Stimulated activated CD4-positive, alpha-beta T cell treated with anti-CD3 and anti-CD28 coated beads, Interleukin-1b, Interleukin-23, amount 100 ng/mL, for 1 hour (primary cell): ENCODE measurements at places on chromosomes 7 and 10.

DNA sequence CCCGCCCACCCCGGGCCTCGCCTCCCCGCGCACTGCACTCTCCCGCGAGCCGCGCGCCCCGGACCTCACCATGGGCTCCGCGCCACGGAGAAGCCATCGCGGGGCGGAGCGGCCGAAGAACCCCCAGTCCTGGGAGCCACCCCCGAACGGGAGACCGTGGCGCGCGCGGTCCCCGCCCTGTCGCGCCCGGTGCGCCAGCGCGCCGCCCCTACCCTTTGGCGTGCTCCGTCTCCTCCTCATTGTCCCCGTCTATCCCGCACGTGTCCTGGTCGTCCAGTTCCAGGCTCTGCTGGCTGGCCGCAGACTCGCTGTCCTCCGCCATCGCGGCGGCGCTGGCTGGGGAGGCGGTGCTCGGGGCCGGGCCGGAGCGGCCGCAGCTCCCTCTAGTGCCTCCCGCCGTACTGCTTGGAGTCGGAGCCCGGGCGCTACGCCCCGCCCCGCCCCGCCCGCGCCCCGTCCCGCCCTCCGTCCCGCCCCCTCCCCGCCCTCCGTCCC is at the start of gene NMT2:
TSS of gene NMT2 (minus strand) at position 403 of the 495 bp plus-strand sequence. CDS start at position 322, 81 bp downstream.
- no peak for DNase-seq

DNA sequence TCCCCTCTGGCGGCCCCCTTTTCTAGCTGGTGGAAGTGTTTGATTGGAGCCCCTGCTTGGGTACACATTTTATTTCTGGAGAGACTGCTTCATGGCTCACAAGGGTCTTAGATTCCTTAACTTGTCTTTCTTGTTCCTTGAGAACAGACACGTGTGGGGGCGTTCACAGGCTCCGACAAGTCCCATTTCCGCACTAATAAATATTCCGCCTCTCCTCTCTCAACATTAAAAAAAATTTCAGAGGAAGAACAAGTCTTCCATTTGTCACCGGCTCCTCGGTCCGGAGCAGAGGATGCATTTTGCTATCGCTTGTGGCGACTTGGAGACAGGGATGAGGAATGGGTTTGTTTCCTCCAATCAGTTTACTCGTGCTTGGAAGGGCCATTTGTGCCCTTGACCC is 134.0 kb upstream of the PODXL start:
- no peak for DNase-seq

GRCh38 chr7:129719980-129720732 is 108.6 kb downstream of the NRF1 start:
- DNase-seq, result no peak

DNA sequence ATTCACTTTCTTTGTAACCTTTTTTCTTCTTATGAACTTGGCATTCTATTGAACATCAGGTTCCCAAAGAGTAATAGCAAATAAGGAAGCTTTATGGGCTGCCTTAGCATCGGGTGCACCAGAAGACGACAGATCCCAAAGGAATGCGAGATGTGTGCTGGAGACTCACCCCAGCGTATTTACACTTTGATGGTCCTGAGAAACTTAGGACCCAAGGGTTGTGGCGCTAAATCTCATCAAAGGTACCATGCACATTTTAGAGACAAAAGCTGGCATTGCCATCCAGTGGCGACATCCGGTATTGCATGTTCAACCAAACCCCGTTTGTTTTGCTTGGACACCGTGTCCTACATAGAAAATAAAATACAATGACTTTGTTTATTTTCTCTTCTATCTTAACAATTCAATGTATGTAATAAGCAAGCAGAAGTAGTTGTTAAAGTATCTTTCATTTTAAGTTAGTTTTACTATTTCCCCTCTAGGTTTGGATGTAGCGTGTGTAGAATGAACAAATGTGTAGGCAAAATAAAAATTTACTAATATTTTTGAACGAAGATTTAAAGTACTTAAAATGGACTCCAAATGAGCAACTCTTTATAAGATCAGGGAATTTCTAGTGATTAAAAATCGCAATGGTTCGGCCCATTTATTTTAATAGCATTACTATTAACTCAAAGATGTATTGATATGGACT is 1154.8 kb downstream of the GATA3 start:
- DNase-seq, result peak; percentile 34

DNA sequence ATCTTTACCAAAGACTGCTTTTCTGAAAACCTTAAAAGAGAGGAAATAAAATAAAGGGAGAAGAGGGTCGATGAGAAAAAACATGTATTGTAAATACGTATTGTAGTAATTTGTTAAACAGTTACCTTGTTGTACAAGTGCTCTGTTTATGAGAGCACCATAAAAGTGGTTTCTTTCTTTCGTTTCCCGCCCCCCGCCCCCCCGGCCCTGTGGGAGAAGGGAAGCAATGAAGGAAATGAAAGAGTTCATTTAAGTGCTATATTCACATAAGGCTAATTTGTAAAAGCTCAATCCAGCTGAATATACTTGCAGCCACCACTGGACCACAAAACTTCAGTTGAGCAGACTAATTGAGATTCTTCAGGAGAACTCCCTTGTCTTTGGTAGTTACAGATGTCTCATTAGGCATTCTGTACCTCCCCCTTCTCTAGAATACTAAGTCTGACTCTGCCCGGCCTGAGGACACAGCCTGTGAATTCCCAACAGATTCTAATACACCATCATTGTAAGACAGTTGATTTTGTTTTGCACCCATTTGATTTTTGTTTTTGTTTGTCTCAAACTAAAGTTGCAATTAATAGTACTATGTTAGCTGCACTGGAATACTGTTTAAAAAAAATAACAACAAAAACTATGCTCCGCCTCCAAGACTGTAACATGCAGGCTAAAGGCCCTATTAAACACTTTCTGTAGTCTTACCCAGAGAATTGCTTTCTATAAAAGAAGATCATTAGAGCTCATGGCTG is 124.9 kb downstream of the ARHGAP12 start:
- no peak for DNase-seq

GRCh38 chr7:7331523-7331922 is 149.2 kb downstream of the C1GALT1 start:
- DNase-seq, result no peak

- DNase-seq, result no peak
Observed at GRCh38 chr10:31939797-31940708, 11.4 kb upstream of the ARHGAP12 start.

DNA sequence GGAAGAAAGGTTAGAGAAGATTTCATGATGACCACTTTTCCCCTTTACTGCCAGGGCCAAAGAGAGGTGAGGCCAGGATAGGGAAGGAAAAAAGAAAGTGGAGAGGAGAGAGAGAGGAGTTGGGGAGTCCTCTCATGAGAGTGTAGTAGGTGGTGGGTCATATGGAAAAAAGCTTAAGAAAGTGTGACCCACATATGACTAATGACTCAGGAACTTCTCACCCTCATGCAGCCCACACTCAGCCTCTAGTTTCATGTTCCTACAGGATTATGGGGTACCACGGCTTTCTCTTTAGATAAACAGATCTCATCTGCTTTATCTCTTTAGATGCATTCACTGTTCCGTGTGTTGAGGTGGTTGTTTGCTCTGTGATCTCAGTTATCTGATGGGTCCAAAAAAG is 462.5 kb upstream of the IGFBP3 start:
- DNase-seq, result no peak

DNA sequence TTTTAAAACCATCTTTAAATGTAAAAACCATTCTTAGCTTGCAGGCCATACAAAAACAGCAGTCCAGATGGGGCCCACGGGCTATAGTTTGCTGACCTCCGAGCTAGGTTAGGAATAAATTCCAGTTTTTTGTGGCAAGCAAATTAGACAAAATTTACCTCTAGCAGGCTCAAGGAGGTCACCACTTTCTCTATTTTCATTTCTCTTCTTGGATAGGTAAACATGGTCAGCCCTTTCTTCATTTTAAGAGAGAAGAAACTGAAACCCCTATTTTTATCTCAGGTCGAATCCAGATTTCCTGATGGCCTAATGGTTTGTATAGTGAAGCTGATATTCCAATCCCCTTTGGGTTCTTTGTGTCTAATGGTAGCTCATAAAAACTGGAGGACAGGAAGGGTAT is 10.7 kb downstream of the IKZF5 start:
- no peak for DNase-seq

DNA sequence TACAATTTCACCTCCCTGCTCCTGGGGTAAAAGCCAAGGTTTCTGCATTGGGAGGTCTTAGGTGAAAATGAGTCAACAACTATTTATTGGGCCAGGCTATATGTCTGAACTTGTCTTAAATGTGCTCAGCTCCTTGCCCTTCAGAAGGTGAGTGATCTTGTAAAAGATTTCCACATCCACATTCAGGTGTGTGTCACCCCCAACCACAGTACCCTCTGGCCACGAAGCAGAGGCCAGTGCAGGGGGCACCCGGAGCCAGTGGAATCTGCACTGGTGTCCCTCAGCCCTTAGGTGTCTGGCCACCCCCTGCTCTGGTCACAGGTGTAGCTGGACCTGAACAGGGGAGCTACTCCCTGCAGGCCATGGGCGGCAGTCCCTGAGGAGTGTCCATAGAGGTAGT is 198.5 kb downstream of the PAXIP1 start:
- no peak for DNase-seq

DNA sequence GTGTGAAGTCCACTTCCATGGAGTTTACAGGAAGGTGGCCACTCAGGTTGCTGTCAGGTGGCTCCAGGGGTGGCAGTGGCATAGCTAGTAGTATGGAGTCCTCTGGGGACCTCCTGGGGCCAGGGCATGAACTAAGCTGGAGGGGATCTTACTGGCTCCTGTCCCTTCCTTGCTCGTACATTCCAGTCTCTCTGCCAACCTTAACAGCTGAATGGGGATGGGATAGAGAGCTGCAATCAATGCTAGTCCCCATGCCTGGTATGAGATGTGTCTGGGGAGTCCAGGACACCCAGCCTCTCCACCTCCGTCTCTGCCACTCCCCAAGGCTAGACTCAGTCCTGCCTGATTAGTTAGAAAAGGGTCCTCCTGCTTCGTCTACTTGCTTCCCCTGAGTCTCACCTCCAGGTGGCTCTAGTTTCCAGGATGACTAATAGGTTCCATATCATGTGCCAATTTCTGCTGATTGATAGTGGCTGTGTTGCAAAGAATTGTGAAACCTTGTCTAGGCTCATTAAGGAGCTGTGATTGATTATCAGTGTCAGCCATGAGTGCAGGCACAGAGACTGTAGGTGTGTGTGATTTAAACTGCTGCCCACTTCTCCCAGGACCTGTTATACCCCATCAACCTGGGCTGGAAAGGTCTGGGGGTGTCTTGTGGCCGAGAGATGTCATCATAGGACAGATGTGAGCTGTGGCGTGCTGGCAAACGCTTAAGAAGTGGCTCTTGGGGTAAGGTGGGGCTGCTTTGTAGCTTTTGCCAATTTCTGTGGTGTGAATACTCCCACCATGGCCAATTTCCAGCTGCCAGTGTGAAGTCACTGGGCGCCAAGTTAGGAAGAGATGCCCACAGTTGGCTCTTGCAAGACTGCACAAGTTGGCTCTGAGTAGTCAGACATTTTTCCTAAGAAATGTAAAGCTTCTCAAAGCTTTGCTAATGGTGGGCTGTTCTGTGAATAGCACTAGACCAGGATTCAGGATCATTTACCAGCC is 59.8 kb downstream of the COL13A1 start:
- no peak for DNase-seq

DNA sequence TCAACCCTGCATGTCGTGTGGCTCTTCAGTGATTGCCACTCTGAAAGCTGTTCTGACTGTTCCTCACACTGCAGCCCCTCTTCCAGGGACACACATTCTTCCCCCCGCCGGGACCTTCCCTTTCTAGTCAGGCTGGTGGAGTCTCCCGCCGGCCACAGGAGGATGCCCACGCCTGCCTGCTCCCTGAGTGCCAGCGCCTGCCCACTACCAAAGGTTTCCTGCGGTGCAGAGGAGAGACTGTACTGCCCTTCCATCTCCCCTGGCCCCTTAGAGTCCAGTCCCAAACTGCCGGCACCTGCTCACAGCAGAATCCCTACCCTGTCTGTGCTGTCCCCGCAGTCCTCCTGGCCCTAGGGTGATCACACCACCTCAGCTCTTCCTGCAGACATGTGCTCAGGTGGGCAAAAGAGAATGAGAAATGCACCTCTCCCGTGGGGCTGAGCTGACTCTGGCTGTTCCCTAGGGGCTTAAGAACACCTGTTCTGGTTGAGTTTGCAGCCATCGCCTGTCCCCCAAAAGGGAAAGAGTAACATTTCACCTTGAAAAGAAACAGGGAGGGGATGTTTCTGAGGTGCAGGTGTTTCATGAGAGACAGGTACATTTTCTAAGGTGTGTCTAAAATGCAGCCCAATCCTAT is 1.4 kb downstream of the PODXL start:
- DNase-seq, result no peak

DNA sequence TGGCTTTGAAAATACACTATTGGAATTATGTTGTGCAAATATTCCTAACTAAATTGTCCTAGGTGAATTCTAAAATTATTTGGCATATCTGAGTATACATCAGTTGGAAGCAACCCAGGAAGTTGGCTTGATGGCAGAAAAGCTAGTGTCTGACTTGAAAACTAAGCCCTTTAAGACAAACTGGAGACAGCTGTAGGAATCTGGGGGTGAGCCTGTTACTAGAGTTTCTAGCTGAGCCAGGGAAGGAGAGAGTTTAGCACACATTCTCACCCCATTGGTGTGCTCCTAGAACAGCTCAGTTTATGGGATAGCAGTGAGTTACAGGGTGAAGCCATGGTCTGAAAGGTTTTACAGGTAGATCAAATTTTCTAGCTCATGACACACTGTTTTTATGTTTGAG is 210.2 kb upstream of the SLC26A5 start:
- DNase-seq, result no peak

DNA sequence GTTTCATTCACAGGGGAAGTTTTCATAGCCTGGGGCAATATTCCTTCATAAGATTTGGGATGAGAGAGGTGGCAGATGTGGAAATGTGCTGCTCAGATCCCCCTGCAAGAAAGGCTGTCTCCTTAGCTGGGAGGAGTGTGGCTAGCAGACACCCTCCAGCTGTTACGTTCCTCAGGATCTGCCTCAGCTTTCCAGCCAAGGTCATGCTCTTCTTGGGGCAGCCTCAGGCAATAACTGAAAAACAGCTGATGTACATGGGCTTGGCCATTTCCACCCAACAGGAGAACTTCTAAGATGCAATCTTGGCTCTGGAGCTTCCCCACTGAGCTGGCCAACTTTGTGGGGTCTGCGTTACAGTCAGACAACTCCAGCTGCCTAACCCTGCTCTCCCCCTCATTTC is 51.3 kb upstream of the SEPTIN7 start:
- no peak for DNase-seq

DNA sequence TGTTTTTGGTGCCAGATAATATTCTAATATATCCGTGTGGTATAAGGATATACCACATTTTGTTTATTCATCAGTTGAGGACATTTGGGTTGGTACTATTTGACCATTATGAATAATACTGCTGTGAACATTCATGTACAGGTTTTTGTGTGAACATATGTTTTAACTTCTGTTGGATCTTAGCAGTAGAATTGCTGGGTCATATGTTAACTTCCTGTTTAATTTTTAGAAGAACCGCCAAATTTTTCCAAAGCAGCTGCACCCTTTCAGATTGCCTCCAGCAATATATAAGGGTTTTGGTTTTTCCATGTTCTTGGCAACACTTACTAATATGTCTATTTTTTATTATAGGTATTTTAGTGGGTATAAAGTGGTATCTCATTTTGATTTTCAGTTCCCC is 22.8 kb downstream of the VPS26A start:
- DNase-seq, result no peak

GRCh38 chr7:94276795-94277194 is 117.9 kb upstream of the COL1A2 start:
- DNase-seq, result no peak
